Glutamatergic neuron (in vitro differentiated cells): ENCODE measurements at places on chromosomes 6 and 20.

DNA sequence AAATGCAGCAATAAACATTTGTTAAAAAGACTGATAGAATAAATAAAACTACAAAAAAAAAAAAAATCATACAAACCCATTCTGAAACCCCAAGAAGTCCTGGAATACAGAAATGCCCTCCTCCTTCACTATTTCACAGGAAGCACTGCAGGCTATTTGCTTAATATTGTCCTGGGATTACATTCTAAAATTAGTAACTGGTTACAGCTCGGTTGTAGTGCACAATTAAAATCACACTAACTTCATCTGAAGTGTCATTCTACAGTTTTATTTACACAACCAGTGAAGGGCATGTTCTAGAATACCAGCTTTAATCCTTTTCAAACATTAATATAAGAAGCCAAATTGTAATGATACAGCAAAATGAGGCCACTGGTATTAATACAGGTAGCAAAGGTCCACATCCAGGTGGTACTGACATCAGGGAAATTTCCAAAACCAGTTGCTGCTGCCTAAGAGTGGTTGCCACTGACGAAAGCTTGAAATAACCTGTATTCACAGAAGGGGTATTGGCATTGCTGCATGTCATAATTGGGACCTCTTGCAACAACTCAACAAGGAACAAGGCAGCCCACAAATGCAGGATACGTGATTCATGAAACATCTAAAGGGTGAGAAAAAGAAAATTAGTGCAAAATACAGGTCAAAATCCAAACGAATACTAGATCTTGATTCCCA lies 26.9 kb downstream of the AKIRIN2 start:
- no peak for DNase-seq

- DNase-seq, result peak; percentile 29
These were observed 27.7 kb downstream of the ALDH5A1 start for GRCh38 chr6:24522228-24523176.

GRCh38 chr6:101668496-101669030 lies 275.1 kb downstream of the GRIK2 start:
- DNase-seq, result no peak

- DNase-seq, result no peak
These were observed 10.9 kb downstream of the RFX6 start for GRCh38 chr6:116887894-116888293.

DNA sequence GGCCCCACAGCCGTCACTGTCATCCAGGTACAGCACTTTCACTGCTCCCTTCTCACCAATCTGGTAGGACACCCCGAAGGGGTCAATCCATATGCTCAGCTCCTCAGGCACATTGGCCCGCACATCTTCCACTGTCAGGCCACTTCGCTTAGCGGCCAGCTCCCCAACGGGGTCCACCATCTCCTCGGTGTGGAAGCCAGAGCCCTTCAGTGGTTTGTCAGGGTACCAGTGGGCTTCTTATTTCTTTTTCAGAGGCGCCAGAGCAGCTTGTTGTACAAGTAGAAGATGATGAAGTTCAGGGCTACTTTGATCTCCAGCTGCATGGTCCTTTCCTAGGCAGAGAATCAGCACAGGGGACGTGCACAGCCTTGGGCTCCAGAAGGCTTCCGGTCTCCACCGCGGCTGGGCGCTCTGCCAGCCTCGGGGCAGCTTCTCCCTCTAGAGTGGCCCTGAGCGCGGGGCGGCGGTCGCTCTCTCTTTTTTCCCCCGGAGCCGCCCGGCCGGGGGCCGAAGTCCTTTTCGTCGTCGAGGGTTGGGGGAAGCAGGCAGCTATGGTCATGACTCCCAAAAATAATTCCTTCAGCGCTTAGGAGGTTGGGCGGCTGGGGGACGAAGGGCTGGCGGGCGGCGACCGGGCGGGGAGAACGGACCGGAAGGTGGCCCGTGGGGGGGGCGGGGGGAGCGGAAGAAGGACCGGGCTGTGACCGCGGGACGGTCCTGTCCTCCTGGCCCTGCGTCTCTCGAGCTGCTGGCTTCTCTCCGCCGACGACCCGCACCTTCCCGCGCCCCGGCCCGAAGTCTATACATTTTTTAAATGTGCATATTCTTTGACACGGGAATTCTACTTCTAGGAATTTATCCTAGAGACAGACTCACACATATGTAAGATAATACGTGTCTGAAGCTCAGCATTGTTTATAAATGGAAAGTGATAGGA lies 6.5 kb upstream of the ZSCAN9 start:
- DNase-seq, result peak; percentile 73

DNA sequence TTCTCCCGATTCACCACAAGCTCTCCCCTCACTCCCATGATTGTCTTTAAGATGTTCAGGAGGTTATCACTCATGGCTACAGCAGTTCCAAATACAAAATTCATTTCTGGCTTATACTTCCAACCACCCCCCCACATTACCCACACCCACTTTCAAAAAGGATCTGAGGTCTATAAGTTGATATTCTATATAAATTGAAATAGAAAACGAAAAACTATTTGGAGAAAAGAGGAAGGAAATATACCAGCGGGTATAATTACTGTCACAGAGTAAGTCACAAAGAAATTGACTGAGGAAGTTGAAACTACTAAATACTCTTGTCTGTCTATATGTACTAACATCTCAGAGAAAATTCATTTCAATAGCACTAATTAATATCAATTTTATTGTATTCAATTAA lies 112.7 kb upstream of the TNFAIP3 start:
- no peak for DNase-seq
